Stimulated activated CD8-positive, alpha-beta memory T cell treated with anti-CD3 and anti-CD28 coated beads, Interleukin-4, amount 100 ng/mL, for 4 hours (primary cell): ENCODE measurements at places on chromosomes 16 and 17.

DNA sequence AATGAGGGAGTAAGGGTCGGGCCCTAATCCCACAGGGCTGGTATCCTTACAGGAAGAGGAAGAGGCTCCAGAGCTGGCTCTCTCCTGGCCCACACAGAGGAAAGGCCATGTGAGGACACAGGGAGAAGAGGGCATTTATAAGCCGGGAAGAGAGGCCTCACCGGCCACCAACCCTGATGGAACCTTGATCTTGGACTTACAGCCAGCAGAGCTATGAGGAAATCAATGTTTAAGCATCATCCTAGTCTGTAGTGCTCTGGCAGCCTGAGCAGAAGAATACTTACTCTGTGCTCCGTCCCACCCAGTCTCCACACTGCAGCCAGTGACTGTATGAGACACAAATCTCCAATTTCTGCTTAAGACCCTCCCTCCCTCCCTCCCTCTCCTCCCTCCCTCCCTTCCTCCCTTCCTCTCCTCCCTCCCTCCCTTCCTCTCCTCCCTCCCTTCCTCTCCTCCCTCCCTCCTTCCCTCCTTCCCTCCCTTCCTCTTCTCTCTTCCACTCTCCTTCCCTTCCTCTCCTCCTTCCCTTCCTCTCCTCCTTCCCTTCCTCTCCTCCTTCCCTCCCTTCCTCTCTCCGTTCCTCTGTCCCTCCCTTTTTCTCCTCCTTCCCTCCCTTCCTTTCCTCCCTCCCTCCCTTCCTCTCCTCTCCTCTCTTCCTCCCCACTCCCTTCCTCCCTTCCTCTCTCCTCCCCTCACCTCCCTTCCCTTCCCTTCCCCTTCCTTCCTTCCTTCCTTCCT lies 8.9 kb upstream of the TMEM220 start:
- DNase-seq: no peak

GRCh38 chr17:17568772-17569195 lies 22.7 kb downstream of the PEMT start:
- DNase-seq: no peak

GRCh38 chr16:57572978-57573728 lies 30.7 kb downstream of the ADGRG5 start:
- no peak for DNase-seq

DNA sequence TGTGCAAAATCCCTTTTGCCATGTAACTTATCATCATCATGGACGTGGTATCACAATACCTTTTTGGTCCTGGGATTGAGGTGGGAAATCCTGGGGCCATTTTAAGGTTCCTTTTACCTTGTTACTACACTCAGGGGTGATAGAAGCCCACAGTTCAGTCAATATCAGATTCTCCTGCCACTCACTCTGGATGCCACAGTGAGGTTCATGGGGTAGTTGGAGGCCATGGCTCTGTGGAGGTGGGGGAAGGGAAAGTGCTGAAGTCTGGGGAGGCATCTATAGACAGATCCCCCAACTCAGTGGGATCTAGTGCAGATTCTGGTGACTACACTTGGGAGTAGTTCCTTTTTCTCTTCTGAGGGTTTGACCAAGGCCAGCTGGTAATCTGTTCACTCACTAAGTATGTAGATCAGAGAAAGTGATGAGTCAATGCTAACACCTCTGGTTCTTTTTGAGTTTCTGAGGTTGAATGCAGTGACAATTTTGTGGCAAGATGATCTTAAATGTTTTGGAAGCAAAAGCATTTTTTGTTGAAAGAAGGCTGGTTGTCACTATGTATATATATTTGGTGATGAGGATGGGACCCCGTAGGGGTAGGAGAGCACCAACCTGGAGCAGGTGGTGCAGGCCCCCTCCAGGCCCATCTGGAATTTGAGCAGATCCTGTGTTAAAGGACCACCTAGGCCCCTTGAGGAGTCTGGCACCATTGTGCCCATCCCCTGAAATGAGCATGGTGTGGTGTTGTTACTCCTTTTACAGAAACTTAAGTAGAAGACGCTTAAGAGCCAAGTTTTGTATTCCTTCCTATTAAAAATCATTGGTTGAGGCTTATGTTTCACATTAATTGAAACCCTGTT lies 18.8 kb upstream of the IRF8 start:
- no peak for DNase-seq

- no peak for DNase-seq
Observed at GRCh38 chr16:30395155-30395991, at the start of gene ZNF48. ZNF48 (plus strand) TSS chr16:30395420; CDS start chr16:30395795, 375 bp downstream.

- no peak for DNase-seq
Observed at GRCh38 chr16:22886927-22887326, 73.0 kb downstream of the HS3ST2 start.

GRCh38 chr17:4789951-4790704 lies 1.4 kb downstream of the GLTPD2 start:
- peak; percentile 44 for DNase-seq

DNA sequence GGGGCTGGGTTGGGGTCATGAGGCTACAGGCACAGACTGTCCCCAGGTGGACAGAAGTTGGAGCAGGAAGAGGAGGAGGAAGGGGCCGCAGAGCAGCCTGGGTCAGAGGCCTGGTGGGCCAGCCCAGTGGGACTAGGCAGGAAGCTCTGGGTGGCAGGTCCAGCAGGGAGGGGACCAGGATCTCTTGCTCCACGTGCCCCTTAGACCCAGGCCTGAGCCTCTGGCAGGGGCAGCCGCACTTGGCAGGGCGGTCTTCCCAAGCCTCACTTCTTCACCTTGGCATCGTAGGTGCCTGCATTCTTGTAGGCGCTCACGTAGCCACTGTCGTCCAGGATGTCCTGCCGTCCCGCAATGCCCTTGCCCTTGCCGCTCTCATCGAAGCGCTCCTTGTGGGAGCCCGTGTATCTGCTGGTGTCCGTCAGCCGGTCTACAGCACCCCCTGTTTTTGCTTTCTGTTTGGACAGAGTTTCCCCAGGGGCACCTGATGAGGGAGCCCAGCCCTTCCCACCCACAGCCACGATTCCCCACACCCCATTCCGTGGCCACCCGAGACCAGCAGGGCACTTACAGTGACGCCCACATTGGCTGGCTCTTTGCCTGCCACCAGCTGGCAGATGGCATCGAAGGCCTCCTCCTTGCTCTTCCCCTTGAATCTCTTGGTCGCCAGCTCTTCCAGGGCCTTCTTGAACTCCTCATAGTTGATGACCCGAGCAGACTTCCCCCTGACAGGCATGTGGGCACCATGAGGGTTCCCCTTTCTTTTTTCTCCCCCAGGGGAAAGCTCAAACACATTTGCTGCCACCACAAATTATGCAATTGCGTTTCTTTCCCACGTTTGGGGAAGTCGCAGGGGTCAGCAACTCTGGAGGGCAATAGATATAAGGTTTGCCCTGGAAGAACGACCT lies 3.1 kb downstream of the TPPP3 start:
- DNase-seq: no peak

GRCh38 chr17:20954794-20955193 lies 88.0 kb downstream of the USP22 start:
- no peak for DNase-seq

GRCh38 chr17:58630883-58631522 lies 60.8 kb downstream of the TEX14 start:
- no peak for DNase-seq

DNA sequence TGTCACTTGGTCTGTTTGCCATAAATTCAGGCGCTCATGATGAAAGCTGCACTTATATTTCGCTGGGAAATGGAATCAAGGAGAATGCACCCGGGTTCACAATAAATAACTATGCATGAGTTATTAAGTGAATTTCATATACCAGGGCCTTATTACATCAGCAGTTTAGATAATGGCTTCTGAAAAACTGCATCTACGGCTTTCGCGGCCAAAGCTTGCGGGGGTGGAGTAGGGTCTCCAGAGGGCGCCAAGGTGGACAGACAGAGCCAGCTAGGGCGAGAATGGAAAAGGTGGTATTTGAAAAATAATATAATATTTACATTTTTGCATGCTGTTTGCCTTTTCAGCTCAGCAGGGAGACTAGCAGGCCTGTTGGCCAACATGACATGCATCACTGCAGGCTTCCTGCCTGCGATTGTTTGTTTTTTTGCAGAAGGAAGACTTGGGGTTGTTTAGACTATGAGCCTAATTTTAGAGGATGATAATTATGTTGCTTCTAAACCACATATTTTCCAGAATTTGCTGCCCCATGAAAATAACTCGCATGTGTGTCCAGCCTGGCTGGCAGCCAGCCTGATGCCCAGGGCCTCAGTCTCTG lies 173.8 kb upstream of the IRX3 start:
- DNase-seq: no peak
